ENCODE measurements at places on chromosomes 3 and 15. TPM values are rescaled to one million over a fixed set of nuclear protein-coding genes. Genes with fewer than 3 reads are reported as not detected.

Gene TEX9
- total RNA-seq = 0.35 TPM

Gene UMPS
- 65.6 TPM for total RNA-seq

Gene SGO1
- total RNA-seq = 20.0 TPM

Gene WNT5A
- not detected for total RNA-seq

Gene SLC6A11
- not detected for total RNA-seq

Gene CHRM5
- total RNA-seq = not detected

Gene CPN2
- total RNA-seq = not detected

Gene RBPMS2
- total RNA-seq = not detected

Gene GP9
- not detected for total RNA-seq

Gene ACSBG1
- total RNA-seq = not detected

Gene ASB14
- total RNA-seq = not detected

Gene ESYT3
- total RNA-seq = 0.17 TPM

Gene ABCC5
- 19.7 TPM for total RNA-seq

Gene CYP1A1
- total RNA-seq = 0.42 TPM

Gene CCR9
- not detected for total RNA-seq

Gene STRA6
- not detected for total RNA-seq

Gene CFAP100
- not detected for total RNA-seq

Gene ACTC1
- not detected for total RNA-seq

Gene UPK1B
- total RNA-seq = not detected

Gene STXBP5L
- total RNA-seq = not detected

Gene NR1D2
- 3.1 TPM for total RNA-seq

Gene CHRNA3
- total RNA-seq = not detected

Gene ITIH4
- 3.6 TPM for total RNA-seq

Gene PDZRN3
- total RNA-seq = not detected

Gene XXYLT1
- 14.5 TPM for total RNA-seq

Gene IQCB1
- 51.6 TPM for total RNA-seq

Gene MESP2
- total RNA-seq = not detected

Gene SAMMSON
- not detected for total RNA-seq

Gene CRYBG3
- total RNA-seq = 8.3 TPM

Gene TBC1D23
- total RNA-seq = 17.6 TPM

Gene UBAP1L
- total RNA-seq = 6.3 TPM

Gene LEKR1
- 0.14 TPM for total RNA-seq

Measured in activated CD4-positive, alpha-beta T cell treated with anti-CD3 and anti-CD28 coated beads, Interleukin-2, amount 10 ng/mL, durations not matched to agents 24 days and 14 days (primary cell).